ENCODE measurements at places on chromosomes 3 and 15.

GRCh38 chr15:29016518-29016917, 130.7 kb downstream of the APBA2 start:
- DNase-seq = no peak

GRCh38 chr15:41323611-41324010, 8.8 kb downstream of the OIP5 start:
- DNase-seq = no peak

- DNase-seq = no peak
Measured at GRCh38 chr15:40990080-40990479, 36.8 kb downstream of the CHAC1 start.

GRCh38 chr3:112334691-112335433, 1.9 kb downstream of the CD200 start:
- DNase-seq = no peak

DNA sequence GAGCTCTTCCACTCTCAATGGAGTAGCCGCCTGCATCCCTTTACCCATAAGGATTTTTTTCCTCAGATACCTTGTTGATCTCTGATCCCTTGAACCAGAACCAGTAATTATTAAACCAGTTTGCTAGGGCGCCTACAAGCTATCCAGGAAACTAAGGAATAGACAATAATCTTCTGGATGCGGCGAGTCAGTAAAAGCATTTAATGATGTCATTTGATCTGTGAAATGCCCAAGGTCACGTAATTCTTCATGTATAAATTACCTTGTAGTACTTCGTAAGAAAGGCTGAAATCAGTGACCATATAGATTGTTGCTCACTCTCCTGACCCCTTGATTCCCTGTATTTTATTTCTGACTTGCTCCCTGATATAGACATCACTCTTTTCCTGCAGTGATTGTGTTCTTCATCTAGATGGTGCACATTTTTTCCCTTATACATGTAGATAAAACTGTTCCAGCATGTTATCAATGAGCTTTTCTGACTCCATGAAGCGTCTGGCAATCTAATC, 548.6 kb upstream of the NAALADL2 start:
- no peak for DNase-seq

Data from stimulated activated CD8-positive, alpha-beta memory T cell treated with anti-CD3 and anti-CD28 coated beads, Interleukin-15, amount 100 ng/mL, for 48 hours (primary cell).